ENCODE measurements at places on chromosomes 1 and 21.

DNA sequence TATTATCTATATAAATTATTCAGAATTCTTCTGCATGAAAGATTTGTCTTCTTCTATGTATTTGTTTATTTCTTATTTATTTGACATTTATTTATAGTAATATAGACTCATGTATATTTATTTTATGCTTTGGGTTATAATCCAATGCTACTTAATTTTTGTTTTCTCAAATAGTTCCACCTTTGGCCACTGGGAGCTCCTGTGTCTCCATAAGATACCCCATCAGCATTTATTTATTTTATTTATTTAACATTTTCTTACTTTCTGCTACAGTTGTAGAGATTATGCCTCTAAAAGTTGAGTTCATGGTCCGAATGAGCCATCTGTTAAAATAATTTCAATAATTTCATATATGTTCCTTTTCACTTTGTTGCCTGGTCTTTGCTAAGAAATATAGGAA is 289.4 kb downstream of the ADGRL2 start:
- H3K4me3 ChIP-seq, result no peak overlapping the region
- no peak overlapping the region for H3K27ac ChIP-seq
- H3K36me3 ChIP-seq, result no peaks in the 10 kb centered on the region
- H3K4me1 ChIP-seq, result no peaks in the 10 kb centered on the region
- no peak for DNase-seq

GRCh38 chr1:74362691-74363090 is 127.5 kb downstream of the TNNI3K start:
- H3K36me3 ChIP-seq, result no peaks in the 10 kb centered on the region
- no peaks in the 10 kb centered on the region for H3K27me3 ChIP-seq

DNA sequence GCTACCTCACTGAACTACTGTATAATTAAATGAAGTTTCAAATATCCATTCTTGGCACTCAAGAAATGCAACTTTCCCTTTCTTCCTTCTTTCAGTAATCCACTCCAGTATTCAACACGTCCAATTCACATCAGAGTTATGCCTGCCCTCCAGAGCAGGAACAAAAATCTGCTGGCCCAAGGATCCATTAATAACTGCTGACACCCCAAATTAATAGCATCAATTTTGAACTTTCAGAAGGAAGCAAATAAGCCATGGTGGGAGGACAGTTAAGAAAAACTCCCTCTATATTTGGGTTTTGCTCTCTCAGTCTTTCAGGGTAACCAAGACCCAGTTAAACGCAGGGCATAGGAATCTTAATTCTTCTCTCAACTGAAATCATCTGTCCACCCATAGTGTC is 31.9 kb upstream of the TNFSF4 start:
- H3K27ac ChIP-seq, result no peak overlapping the region
- no peaks in the 10 kb centered on the region for H3K36me3 ChIP-seq
- no peaks in the 10 kb centered on the region for H3K4me1 ChIP-seq
- H3K4me3 ChIP-seq, result no peak overlapping the region
- H3K27me3 ChIP-seq, result no peaks in the 10 kb centered on the region

- H3K4me3 ChIP-seq, result no peak overlapping the region
- peaks cover 11% of the 10 kb centered on the region for H3K4me1 ChIP-seq
- H3K27me3 ChIP-seq, result no peaks in the 10 kb centered on the region
- H3K36me3 ChIP-seq, result peaks cover 60% of the 10 kb centered on the region
These were observed 40.2 kb upstream of the KIF1B start for GRCh38 chr1:10170239-10170574.

- H3K27ac ChIP-seq, result no peak overlapping the region
- H3K36me3 ChIP-seq, result no peaks in the 10 kb centered on the region
- no peaks in the 10 kb centered on the region for H3K4me1 ChIP-seq
- no peaks in the 10 kb centered on the region for H3K27me3 ChIP-seq
These were observed 104.4 kb upstream of the GNG12 start for GRCh38 chr1:67937651-67938050.

DNA sequence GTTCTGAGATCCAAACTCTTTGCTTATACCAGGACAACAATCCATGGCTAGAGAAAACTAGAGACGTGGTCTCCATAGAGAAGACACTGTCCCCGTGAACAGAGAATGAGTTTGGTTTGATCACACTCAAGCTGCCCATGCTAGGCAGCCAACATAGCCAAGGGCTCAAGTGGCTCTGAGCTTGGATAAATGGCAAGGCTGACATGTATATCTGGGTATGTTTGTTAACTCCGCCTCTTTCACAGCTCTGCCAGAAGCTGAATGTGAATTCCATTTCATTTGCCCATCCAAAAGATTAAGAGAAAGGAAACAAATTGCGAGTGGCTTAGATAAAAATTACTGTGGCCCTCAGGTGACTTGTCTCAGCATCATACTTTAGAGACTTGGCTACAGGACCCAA is 38.0 kb downstream of the ILDR2 start:
- no peak for DNase-seq
- H3K27ac ChIP-seq, result no peak overlapping the region
- no peaks in the 10 kb centered on the region for H3K36me3 ChIP-seq
- no peaks in the 10 kb centered on the region for H3K4me1 ChIP-seq

- H3K36me3 ChIP-seq, result peaks cover 97% of the 10 kb centered on the region
- H3K27me3 ChIP-seq, result no peaks in the 10 kb centered on the region
- H3K4me1 ChIP-seq, result no peaks in the 10 kb centered on the region
- no peak overlapping the region for H3K27ac ChIP-seq
- no peak overlapping the region for H3K4me3 ChIP-seq
These were observed 43.8 kb downstream of the CAPN2 start for GRCh38 chr1:223755992-223756775.

GRCh38 chr1:228944296-228944695 is 209.0 kb downstream of the RHOU start:
- no peak overlapping the region for H3K27ac ChIP-seq
- peaks cover 1% of the 10 kb centered on the region for H3K4me1 ChIP-seq
- no peaks in the 10 kb centered on the region for H3K36me3 ChIP-seq
- H3K4me3 ChIP-seq, result no peak overlapping the region

GRCh38 chr1:6623269-6623965 is 1.3 kb upstream of the THAP3 start:
- peaks cover 37% of the 10 kb centered on the region for H3K36me3 ChIP-seq
- H3K4me3 ChIP-seq, result no peak overlapping the region
- H3K27me3 ChIP-seq, result no peaks in the 10 kb centered on the region
- DNase-seq, result no peak

DNA sequence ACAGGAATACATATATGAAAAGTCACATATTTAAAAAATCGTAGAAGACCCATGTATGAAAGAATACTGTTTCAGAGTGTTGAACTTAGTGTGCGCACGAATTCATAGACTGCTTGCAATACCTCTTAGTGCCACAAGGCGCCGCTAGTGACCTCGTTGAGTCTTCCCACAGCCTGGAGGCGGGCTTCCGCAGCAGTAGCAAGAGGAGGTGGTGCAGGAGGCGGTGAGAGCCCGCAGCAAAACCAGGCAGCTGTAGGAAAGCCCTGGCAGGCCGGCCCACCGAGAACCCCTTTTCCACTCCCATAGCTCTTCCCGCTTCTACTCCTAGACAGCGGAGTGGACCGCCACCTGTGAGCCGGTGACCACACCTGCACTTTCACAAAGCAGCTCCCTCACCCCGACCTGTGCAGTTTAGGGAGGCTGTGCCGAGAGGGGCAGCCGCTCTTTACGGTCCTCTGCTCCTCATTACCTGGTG is 23.5 kb downstream of the MTARC1 start:
- H3K36me3 ChIP-seq, result no peaks in the 10 kb centered on the region
- H3K4me3 ChIP-seq, result peak overlapping the region; percentile 23
- H3K27me3 ChIP-seq, result no peaks in the 10 kb centered on the region
- no peak overlapping the region for H3K27ac ChIP-seq
- peaks cover 6% of the 10 kb centered on the region for H3K4me1 ChIP-seq

GRCh38 chr1:33893147-33893830 is 29.4 kb downstream of the HMGB4 start:
- no peaks in the 10 kb centered on the region for H3K4me1 ChIP-seq
- no peak overlapping the region for H3K27ac ChIP-seq
- H3K27me3 ChIP-seq, result peaks cover 6% of the 10 kb centered on the region
- H3K36me3 ChIP-seq, result no peaks in the 10 kb centered on the region

GRCh38 chr1:208531003-208531750 is 287.0 kb upstream of the PLXNA2 start:
- no peaks in the 10 kb centered on the region for H3K36me3 ChIP-seq
- H3K4me1 ChIP-seq, result no peaks in the 10 kb centered on the region
- DNase-seq, result no peak
- H3K27ac ChIP-seq, result no peak overlapping the region
- no peaks in the 10 kb centered on the region for H3K27me3 ChIP-seq

GRCh38 chr1:192929597-192929996 is 120.8 kb downstream of the RGS2 start:
- no peak overlapping the region for H3K4me3 ChIP-seq
- no peaks in the 10 kb centered on the region for H3K36me3 ChIP-seq
- no peak for DNase-seq
- no peak overlapping the region for H3K27ac ChIP-seq
- no peaks in the 10 kb centered on the region for H3K27me3 ChIP-seq
- H3K4me1 ChIP-seq, result no peaks in the 10 kb centered on the region

DNA sequence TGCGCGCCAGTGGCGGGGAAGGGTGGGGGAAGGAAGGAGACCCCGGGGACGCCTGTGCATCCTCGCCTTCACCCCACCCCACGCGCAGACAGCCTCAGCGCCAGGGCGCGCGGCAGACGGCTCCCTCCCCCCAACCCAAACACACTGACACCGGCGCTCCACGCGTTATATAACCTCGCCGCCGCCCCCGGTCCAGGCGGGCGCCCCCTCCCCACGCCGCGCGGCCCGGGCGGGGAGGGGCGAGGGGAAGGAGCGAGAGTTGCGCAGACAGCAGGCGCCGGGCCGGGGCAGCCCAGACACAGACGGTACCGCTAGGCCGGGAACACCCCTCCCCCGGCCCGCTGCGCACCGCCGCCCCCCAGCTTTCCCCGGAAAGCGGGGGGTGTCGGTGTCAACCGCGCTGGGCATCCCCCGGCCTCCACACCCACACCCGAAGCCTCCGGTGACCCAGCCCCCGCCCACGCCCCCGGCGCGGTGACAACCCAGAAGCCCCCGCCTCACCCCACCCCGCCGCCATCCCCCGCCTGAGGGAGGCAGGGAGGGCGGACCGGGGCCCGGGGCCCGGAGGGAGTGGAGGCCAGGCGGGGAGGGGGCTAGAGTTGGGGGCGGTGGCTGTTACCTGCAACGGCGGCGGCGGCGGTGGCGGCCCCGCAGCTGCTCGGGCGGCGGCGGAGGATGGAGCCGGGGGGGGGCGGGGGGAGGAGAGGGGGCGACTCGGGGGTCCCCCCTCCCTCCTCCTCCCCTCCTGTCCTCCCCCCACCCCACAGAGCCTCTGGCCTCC is 432 bp downstream of the AKT3 start:
- peaks cover 6% of the 10 kb centered on the region for H3K4me1 ChIP-seq
- no peaks in the 10 kb centered on the region for H3K36me3 ChIP-seq
- peak overlapping the region; percentile 64 for H3K4me3 ChIP-seq
- no peaks in the 10 kb centered on the region for H3K27me3 ChIP-seq
- H3K27ac ChIP-seq, result peak overlapping the region; percentile 92

DNA sequence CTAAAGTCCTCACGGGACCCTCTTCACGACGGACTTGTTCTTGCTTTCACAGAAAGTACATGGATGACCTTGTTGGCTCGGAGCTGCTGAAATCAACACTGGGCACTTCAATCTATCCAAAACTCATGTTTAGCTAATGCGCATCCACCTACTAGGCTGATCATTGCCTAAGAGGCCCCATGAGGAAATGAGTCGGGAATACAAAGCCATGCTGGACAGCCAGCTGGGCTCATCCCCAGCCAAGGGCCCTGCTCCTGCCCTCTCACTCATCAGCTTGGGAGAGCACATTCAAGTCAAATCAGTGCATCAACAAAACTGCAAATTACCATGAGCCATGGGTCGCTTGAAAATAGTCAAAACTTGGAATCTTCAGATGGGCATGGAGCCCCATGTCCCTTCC is 14.8 kb upstream of the HEYL start:
- DNase-seq, result no peak
- H3K27ac ChIP-seq, result no peak overlapping the region
- peaks cover 11% of the 10 kb centered on the region for H3K4me1 ChIP-seq
- H3K36me3 ChIP-seq, result no peaks in the 10 kb centered on the region
- no peak overlapping the region for H3K4me3 ChIP-seq

- no peaks in the 10 kb centered on the region for H3K4me1 ChIP-seq
- no peaks in the 10 kb centered on the region for H3K36me3 ChIP-seq
- no peak overlapping the region for H3K4me3 ChIP-seq
- no peak for DNase-seq
- peaks cover 12% of the 10 kb centered on the region for H3K27me3 ChIP-seq
- H3K27ac ChIP-seq, result no peak overlapping the region
These were observed 68.7 kb downstream of the LMX1A start for GRCh38 chr1:165287781-165288180.

DNA sequence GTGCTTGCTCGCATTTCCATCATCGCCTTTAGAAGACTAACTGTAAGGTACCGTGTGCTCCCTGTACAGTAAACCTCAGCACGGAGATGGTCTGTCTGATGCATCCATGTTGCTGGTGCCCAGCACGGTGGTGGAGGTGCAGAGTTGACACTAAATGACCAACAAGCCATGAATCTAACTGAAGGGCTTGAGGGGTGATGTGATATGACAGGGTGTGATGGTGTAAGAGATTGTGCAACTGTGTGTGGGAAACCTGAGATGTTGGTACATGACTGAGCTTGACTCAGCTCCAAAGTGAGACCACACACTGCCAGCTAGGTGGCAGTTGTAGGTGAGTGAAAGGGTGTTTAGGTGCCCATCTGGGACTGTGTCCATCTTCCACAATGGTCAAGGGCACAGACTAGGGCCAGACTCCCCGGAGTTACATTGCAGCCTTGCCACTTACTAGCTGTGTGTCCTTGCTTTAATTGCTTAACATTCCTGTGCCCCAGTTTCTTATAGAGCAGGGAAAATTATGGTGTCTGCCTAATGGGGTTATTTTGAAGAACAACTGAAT is 21.4 kb downstream of the SLC2A1 start:
- H3K27me3 ChIP-seq, result no peaks in the 10 kb centered on the region
- DNase-seq, result no peak
- H3K36me3 ChIP-seq, result peaks cover 54% of the 10 kb centered on the region
- H3K4me3 ChIP-seq, result no peak overlapping the region
- H3K27ac ChIP-seq, result peak overlapping the region; percentile 69
- peaks cover 100% of the 10 kb centered on the region for H3K4me1 ChIP-seq

DNA sequence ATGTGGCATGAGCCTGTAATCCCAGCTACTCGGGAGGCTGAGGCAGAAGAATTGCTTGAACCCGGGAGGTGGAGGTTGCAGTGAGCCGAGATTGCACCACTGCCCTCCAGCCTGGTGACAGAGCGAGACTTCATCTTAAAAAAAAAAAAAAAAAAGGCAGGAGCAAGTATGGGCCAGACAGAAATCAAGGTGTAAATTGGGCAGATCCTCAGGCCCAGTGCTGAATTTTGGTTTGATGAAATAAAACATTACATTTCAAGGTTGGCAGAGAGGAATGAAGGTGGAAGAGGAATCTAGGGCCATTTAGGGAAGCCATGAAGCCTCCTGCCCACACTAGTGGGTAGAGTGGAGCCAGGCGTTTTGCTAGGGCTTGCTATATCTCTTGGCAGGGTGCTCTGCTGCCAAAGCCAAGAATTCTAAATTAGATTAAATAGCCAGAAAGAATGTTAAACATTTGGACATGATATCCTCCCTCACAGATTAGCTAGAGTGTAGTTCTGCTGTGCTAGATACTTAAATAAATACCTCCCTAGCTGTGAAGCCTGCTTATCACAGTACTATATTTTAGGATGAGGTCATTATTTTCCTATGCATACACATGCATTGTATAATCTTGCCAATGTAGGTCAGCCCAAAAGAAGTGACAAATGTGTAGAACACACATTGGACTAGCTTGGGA is 16.6 kb upstream of the LGALS8 start:
- no peak overlapping the region for H3K4me3 ChIP-seq
- no peak for DNase-seq
- peaks cover 13% of the 10 kb centered on the region for H3K4me1 ChIP-seq
- no peaks in the 10 kb centered on the region for H3K27me3 ChIP-seq

GRCh38 chr1:248229360-248229908 is 1.8 kb upstream of the OR2M4 start:
- H3K4me3 ChIP-seq, result no peak overlapping the region
- H3K27me3 ChIP-seq, result no peaks in the 10 kb centered on the region
- H3K36me3 ChIP-seq, result no peaks in the 10 kb centered on the region
- no peaks in the 10 kb centered on the region for H3K4me1 ChIP-seq
- no peak for DNase-seq
- H3K27ac ChIP-seq, result no peak overlapping the region
